ENCODE measurements at places on chromosomes 13 and 19. TPM values are rescaled to one million over a fixed set of nuclear protein-coding genes. Genes with fewer than 3 reads are reported as not detected.

- no peaks in the 10 kb centered on the region for H3K27me3 ChIP-seq
- H3K27ac ChIP-seq, result peak overlapping the region; percentile 94
- peaks cover 37% of the 10 kb centered on the region for H3K4me1 ChIP-seq
- H3K36me3 ChIP-seq, result peaks cover 24% of the 10 kb centered on the region
These were observed 64.0 kb downstream of the SERP2 start for GRCh38 chr13:44437356-44438233.

OR7D2 gene
- 0.86 TPM for total RNA-seq

TLE6 gene
- 1.5 TPM for total RNA-seq

GRCh38 chr13:56332671-56333070 is 808.0 kb upstream of the PRR20A start:
- H3K4me3 ChIP-seq, result no peak overlapping the region
- no peak for DNase-seq
- H3K27me3 ChIP-seq, result no peaks in the 10 kb centered on the region

LENG8 gene
- total RNA-seq, result 145 TPM

DNA sequence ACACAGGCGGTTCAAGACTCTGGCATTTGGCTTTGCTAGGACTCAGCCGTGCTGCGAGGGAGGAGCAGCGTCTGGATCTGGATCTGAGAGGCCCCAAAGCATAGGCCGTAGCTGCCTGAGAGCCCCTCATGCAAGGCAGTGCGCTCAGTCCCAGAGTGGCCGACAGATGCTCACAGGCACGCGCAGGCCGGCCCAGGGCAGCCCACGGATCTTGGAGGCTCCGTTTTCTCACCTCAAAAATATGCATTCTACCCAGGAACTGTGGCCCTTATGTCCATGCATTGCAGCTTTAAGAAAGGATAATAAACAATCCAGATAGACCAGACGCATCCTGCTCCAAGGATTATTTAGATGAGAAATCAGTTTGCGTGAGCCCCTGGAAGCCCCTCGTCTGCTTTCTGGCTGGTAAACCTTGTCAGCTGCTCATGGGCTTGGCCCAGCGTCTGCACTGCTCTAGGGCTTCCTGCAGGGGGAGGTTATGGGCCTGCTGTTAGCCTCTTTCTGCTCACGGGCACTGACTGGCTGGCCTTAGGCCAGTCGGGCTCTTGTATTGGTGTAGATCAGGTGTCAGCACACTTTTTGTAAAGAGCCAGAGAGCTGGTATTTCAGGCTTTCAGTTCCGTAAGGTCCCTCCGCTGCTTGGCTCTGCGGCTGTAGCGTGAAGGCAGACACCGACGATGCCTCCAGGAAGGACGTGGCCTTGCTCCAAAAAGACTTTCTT is 24.2 kb downstream of the TEX29 start:
- H3K27me3 ChIP-seq, result no peaks in the 10 kb centered on the region
- peak; percentile 77 for DNase-seq
- peaks cover 20% of the 10 kb centered on the region for H3K36me3 ChIP-seq
- H3K27ac ChIP-seq, result no peak overlapping the region
- H3K4me1 ChIP-seq, result no peaks in the 10 kb centered on the region

DNA sequence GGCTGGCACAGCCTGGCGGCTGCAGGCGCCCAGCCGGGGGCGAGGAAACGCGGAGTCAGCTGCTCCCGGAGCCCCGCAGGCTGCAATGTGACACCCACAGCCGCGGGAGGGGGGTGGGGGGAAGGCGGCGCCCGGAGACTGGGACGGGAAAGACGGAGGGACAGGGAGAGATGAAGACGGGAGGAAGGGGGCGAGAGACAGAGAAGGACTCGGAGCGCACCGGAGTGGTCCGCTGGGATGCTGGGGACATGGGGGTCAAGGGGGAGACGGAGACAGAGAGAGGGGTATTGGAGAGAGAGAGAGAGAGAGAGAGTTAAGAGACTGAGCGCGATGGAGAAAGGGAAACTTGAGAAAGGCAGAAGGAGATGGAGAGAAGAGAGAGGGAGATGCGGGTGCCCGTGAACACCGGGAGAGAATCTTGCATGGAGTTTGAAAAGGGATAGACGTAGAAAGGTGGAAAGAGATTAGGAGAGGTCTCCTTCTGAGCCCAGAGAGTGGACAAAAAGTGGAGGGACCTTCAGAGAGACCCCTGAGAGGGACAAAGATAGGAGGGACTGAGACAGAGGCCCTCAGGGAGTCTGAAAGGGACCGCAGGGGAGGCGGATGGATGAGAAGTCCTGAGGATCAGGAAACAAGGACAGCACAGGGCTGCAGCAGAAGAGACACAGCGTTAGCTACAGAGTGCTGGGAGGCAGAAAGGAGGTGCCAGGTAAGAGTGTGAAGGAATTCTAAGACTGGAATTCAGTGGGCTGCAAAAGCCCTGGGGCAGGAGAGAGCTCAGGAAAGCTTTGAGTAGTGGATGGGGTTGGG is 1.0 kb downstream of the SCN1B start:
- no peak for DNase-seq
- no peaks in the 10 kb centered on the region for H3K27me3 ChIP-seq
- peaks cover 12% of the 10 kb centered on the region for H3K4me1 ChIP-seq
- H3K4me3 ChIP-seq, result peak overlapping the region; percentile 85

DNA sequence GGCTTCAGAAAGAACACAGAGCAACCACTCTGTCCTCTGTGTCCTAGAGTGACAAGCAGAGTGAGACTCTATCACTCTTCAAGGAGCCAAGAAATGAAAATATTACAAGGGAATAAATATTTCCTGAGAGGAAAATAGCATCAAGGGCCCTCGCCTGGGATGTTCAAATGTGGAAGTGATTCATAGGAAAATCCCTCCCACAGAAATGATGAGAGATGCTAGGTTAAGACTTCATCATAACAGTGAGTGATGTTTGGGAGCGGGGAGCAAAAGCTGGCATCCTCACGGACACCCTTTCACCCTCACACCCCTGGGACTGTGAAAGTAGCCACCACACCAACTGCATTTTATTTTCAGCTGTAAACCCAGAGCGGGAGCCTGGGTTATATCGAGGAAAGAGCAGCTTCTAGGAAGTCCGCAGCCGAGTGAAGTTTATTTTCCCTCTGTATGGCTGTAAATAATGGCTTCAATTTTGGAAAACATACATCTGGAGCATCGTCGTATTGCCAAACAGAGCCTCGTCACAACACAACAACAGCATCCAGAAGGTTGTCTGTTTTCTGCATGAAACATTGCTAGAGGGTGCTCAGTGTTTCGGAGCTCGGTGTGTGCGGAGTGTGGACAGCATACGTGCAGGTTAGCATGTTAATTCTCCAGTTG is 54.8 kb downstream of the DLEU7 start:
- H3K4me3 ChIP-seq, result no peak overlapping the region
- H3K36me3 ChIP-seq, result no peaks in the 10 kb centered on the region
- peaks cover 4% of the 10 kb centered on the region for H3K27me3 ChIP-seq

PPFIA3 gene
- 9.5 TPM for total RNA-seq
